Activated T-cell treated with anti-CD3 and anti-CD28 coated beads for 4 hours (primary cell): ENCODE measurements at places on chromosomes 2 and 18.

- no peak for DNase-seq
Observed at GRCh38 chr2:119552902-119553301, 8.7 kb downstream of the CFAP221 start.

- DNase-seq = peak; percentile 40
Observed at GRCh38 chr2:47905386-47906156, 727 bp downstream of the FBXO11 start.

DNA sequence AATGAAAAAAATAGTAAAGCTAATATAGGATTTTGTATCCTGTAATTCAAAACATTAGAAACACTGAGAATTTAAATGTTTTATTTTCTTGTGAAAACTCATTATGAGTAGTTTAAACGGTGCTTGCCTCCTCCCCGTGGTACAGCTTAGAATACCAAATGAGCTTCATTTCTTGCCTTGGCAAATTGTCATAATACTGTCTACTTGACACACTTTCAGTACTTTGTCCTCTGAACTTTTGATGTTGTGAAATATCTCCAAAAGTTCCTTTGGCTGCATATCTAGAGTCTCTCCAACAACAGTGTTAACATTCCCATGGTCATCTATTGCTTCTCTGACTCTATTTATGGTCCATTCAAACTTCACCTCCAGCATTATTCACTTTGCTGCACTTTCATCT is 61.9 kb upstream of the EPB41L5 start:
- DNase-seq = no peak

GRCh38 chr2:26709323-26710110 is 17.0 kb downstream of the KCNK3 start:
- DNase-seq = no peak

- no peak for DNase-seq
Observed at GRCh38 chr2:30666266-30666874, 140.9 kb downstream of the CAPN13 start.

GRCh38 chr2:38500283-38500634 is 102.5 kb downstream of the HNRNPLL start:
- no peak for DNase-seq

DNA sequence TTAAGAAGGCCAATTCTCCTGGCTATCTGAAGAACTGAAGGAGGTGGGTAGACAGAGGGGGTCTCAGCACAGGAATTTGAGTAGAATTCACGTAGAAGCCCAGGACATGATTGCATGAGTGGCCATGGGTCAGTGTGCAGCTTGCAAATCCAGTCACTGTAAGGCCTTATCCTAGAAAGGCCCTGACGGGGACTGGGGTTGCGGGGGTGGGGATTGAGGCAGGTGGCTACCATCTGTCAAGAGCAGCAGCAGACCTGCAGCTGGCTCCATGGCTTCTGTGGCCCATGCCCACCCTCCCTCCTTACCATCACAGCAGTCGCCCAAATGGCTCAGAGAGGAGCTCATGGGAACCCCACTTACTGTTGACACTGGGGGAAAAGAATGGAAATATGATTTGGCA is 34.6 kb upstream of the SLC14A1 start:
- no peak for DNase-seq
